Cerebellum (tissue), 4 donors: ENCODE measurements at places on chromosomes 7 and 10. TPM values are rescaled to one million over a fixed set of nuclear protein-coding genes. Genes with fewer than 3 reads are reported as not detected.

Gene TCF7L2
- total RNA-seq: 6.5 TPM

Gene FFAR4
- 0.18 TPM for total RNA-seq

Gene STEAP1
- total RNA-seq: 2.2 TPM

GRCh38 chr7:15554081-15554480 lies 7.7 kb downstream of the AGMO start:
- no peak for DNase-seq

GRCh38 chr10:93951905-93952304 lies 41.8 kb upstream of the PLCE1 start:
- DNase-seq: no peak

DNA sequence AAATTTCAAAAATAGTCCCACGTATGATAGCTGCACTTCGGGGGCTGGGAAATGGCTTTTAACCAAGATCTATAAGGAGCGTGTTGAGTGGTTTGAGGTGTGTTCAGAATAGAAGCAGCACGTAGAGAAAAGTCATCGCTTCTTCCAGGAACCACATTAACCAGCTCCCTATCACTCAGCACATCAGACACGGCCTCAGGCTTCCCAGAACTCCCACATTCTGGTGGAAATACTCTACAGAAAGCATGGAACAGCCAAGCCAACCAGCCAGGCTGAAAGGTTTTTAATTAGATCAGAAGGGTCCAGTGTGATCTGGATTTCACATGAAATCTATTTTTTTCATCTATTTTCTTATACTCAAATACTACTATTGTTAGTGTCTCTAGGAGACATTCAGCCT lies 231.5 kb upstream of the NRP1 start:
- no peak for DNase-seq

DNA sequence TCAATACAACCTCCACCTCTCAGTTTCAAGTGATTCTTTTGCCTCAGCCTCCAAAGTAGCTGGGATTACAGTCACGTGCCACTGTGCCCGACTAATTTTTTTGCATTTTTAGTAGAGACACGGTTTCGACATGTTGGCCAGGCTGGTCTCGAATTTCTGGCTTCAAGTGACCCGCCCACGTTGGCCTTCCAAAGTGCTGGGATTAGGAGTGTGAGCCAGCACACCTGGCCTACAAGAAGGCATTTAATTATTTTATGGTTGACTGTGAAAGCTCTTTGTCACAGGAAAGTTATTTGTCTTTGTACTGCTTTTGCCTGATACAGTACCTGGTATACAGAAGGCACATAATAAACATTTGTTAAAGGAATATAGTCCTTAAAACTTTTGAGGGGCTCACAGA lies 12.9 kb downstream of the MYOZ1 start:
- DNase-seq: no peak

DNA sequence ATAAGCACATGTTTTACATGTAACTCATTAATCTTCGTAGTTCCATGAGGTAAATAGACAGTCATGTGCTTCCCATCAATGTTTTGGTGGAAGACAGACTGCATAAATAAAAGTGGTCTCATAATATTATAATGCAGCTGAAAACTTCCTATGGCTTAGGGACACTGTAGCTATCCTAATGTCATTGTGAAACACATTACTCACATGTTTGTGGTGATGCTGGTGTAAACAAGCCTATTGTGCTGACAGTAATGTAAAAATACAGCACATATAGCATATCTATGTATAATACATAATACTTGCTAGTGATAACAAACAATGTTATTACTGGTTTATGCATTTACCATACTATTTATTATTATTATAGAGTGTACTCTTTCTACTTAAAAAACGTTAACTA lies 37.2 kb upstream of the PLXDC2 start:
- DNase-seq: no peak

DNA sequence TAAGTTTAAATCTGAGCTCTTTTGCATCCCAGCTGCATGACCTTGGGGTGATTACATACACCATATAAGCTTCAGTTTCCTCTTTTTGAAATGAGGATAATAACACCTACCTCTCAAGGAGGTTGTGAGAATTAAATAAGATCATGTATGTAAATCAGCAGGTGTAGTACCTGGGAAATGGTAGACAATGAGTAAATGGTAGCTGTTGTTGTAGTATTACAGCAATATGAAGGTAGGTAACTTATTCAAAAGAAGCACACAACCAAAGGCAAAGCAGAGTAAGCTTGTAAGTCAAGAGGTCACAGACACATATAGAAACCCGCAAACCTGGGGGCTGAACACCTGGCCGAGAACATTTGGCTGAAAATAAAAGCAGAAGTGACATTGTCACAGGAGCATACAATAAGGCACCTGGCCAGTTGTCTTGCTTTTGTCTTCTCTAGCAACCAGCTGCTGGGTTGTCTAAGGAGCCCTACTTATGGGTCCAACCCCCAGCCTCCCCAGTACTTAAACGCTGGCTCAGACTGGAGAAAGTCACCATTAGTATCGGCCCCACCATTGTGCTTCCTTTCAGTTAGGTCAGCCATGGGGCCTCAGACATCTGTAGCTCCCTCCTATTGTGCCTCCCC lies 203.6 kb upstream of the MKLN1 start:
- no peak for DNase-seq
